Pancreas (tissue), 10 donors: ENCODE measurements at places on chromosomes 1 and 21. TPM values are rescaled to one million over a fixed set of nuclear protein-coding genes. Genes with fewer than 3 reads are reported as not detected.

GRCh38 chr1:78070758-78071157 lies 25.0 kb downstream of the GIPC2 start:
- peaks cover 14% of the 10 kb centered on the region for H3K4me1 ChIP-seq
- H3K4me3 ChIP-seq: no peak overlapping the region
- no peaks in the 10 kb centered on the region for H3K36me3 ChIP-seq
- no peaks in the 10 kb centered on the region for H3K27me3 ChIP-seq
- no peak for DNase-seq
- H3K27ac ChIP-seq: peak overlapping the region; percentile 43

GRCh38 chr1:63804829-63805484 lies 31.1 kb downstream of the ROR1 start:
- H3K4me3 ChIP-seq: no peak overlapping the region
- no peaks in the 10 kb centered on the region for H3K27me3 ChIP-seq
- H3K4me1 ChIP-seq: no peaks in the 10 kb centered on the region
- DNase-seq: no peak
- H3K27ac ChIP-seq: no peak overlapping the region
- no peaks in the 10 kb centered on the region for H3K36me3 ChIP-seq

DNA sequence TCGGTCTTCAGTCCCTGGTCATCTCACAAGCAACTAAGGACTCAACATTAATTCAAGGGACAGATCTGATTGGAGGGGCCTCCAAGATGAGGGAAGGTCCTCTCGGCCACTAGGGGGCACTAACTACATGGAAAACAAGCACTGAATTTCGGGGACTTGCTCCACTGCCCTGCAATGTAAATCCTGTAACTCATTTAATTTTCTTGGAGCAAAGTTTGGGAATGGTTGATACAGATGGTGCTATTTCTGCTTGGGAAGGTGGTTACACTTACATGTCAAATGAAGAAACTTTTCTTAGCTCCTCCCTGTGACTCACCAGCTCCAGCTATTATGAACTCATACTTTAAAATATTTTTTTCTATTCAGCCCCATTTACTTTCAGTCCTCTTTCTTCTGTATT lies 97.4 kb upstream of the KCNJ15 start:
- no peak overlapping the region for H3K4me3 ChIP-seq
- no peaks in the 10 kb centered on the region for H3K27me3 ChIP-seq

DNA sequence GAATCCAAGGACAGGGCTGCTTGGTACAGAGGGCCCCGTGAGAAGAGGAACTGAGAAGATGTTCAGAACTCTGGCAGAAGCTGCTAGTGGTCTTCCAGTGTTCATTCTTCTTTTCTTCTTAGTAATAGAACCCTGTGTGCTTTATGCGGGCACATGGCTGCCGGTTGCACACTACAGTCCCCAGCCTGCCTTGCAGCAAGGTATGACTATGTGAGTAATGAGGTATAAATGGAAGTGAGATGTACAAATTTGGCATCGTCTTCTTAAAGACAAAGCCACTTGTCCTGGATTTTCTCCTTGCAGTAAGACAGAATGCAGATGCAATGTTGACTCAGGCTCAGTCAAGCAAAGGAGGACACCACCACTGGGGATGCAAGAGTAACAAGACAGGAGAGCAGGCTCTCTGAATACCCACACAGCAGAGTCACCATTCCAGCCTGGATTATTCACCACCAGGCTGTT lies 15.0 kb upstream of the ATP1B1 start:
- H3K27me3 ChIP-seq: no peaks in the 10 kb centered on the region
- no peak overlapping the region for H3K27ac ChIP-seq

PTPN14 gene
- total RNA-seq: 16.4 TPM

NEK2 gene
- 0.47 TPM for total RNA-seq

- no peaks in the 10 kb centered on the region for H3K4me1 ChIP-seq
- no peaks in the 10 kb centered on the region for H3K36me3 ChIP-seq
- no peak overlapping the region for H3K4me3 ChIP-seq
Measured at GRCh38 chr1:104636581-104636980, 886.9 kb downstream of the AMY1C start.

RNU1-4 gene
- total RNA-seq: 5,169 TPM

DNA sequence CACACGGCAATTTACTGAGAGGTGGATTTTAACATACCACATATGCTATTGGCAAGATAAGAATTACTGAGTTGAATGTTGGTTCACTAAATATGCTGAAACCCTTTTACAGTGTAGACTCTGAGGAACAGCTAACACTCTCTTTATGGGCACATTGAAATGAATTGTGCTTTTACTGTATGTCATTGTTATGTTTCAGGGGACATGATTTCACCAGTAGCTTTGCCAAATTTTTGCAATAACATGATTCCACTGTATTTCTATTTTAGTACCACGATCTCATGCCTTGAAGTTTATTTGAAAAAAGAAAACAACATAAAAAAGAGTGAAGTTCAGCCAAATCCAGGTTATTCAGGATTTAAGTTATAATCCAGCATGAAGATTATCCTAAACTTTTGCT lies 188.5 kb downstream of the HLX start:
- no peaks in the 10 kb centered on the region for H3K36me3 ChIP-seq
- H3K27ac ChIP-seq: no peak overlapping the region
- H3K27me3 ChIP-seq: no peaks in the 10 kb centered on the region
- no peak overlapping the region for H3K4me3 ChIP-seq
- H3K4me1 ChIP-seq: no peaks in the 10 kb centered on the region

- no peaks in the 10 kb centered on the region for H3K27me3 ChIP-seq
- H3K27ac ChIP-seq: no peak overlapping the region
- no peaks in the 10 kb centered on the region for H3K4me1 ChIP-seq
Measured at GRCh38 chr1:93177991-93178390, 2.2 kb downstream of the TMED5 start.

GRCh38 chr1:173411835-173412742 lies 65.0 kb upstream of the PRDX6 start:
- H3K4me1 ChIP-seq: no peaks in the 10 kb centered on the region
- H3K27ac ChIP-seq: no peak overlapping the region
- H3K36me3 ChIP-seq: no peaks in the 10 kb centered on the region
- no peaks in the 10 kb centered on the region for H3K27me3 ChIP-seq
- no peak overlapping the region for H3K4me3 ChIP-seq

DNA sequence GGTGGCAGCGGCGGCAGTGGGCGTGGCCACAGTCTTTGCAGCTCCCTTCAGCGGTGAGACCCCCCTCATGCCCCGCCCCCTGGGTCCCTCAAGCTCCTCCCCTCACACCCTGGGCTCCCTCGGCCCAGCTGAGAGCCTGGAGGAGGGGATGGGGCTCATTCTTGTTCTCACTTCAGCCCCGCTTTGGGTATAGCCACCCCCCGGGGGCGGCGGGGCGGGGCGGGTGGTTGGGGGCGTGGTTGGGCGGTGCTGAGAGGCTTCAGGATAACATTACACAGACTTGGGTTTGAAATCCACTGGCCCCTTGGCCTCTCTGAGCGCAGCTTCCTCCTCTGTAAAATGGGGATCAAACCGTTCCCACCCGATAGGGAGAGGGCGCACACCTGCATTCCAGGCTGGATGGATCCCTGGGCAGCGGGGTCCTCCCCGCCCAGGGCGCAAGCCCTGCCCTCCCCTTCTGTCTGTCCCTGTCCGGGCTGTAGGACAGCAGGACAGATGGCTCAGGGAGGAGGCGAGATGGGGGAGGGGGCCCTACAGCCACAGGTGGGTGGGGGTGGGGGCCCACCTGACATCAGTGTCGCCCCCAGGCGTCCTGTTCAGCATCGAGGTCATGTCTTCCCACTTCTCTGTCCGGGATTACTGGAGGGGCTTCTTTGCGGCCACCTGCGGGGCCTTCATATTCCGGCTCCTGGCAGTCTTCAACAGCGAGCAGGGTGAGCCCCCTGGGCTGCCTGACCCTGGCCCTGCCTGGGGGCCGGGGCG lies 5.1 kb downstream of the CLCNKA start:
- peak; percentile 27 for DNase-seq
- no peaks in the 10 kb centered on the region for H3K36me3 ChIP-seq
- H3K27ac ChIP-seq: no peak overlapping the region

GRCh38 chr1:47837866-47838561 lies 159.2 kb downstream of the TRABD2B start:
- no peak overlapping the region for H3K4me3 ChIP-seq
- DNase-seq: no peak
- no peaks in the 10 kb centered on the region for H3K4me1 ChIP-seq
- H3K36me3 ChIP-seq: no peaks in the 10 kb centered on the region
- H3K27ac ChIP-seq: no peak overlapping the region

RRP15 gene
- total RNA-seq: 6.8 TPM

DNA sequence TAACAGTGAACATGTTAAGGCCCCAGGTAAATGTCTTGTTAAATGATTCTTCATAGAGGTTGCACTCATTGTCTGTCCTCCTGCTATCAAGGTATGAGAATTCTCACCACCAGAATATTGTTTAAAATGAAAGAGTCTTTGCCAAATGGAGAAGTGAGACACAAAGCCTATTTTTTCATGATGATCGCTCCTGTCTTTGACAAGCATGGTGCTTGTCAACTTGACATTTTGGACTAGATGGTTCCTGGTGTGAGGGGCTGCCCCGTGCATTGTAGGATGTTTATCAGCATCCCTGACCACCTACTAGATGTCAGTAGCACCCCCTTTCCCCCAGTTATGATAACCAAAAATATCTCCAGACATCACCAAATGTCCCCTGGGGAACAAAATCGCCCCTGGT lies 65.6 kb downstream of the MDM4 start:
- no peak overlapping the region for H3K4me3 ChIP-seq
- no peak for DNase-seq
- no peaks in the 10 kb centered on the region for H3K4me1 ChIP-seq
- no peaks in the 10 kb centered on the region for H3K36me3 ChIP-seq
- no peaks in the 10 kb centered on the region for H3K27me3 ChIP-seq

CORT gene
- not detected for total RNA-seq

DNA sequence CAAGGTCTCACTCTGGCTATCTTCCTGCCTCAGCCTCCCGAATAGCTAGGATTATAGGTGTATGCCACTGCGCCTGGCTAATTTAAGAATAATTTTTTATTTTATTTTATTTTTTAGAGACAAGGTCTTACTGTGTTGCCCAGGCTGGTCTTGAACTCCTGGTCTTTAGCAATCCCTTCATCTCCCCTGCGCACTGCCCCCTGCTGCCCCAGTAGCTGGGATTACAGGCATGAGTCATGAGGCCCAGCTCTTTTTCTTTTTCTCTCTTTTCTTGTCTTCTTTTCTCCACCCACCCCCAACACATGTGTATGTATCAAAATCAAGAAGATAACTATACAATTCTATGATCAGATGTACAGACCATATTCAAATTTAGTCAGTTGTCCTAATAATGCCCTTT lies 87.2 kb downstream of the PEX14 start:
- no peak for DNase-seq
- no peaks in the 10 kb centered on the region for H3K36me3 ChIP-seq
- no peak overlapping the region for H3K4me3 ChIP-seq

- no peak overlapping the region for H3K4me3 ChIP-seq
- no peak for DNase-seq
- no peak overlapping the region for H3K27ac ChIP-seq
- H3K36me3 ChIP-seq: no peaks in the 10 kb centered on the region
- H3K4me1 ChIP-seq: peaks cover 10% of the 10 kb centered on the region
Measured at GRCh38 chr1:158122833-158123388, 57.8 kb upstream of the CD1D start.

EXO5 gene
- 1.9 TPM for total RNA-seq

DNA sequence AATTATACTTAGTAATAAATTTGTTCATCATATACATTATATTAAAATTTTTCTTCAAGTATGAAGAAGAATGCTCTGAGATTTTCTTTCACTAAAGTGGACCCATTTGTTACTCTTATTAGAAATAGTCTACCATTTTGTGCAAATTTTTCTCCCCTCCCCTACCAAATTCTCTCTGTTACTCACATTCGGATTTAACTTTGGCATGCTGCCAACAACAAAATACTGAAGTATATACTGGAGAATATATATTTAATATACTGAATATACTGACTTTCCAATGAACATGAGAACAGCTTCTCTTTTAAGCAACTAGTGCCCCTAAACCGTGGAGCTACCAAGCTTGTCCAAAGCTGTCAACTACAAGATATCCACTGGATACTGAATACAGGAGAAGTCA lies 57.2 kb downstream of the CENPF start:
- H3K36me3 ChIP-seq: no peaks in the 10 kb centered on the region
- H3K4me3 ChIP-seq: no peak overlapping the region
- no peak overlapping the region for H3K27ac ChIP-seq
- H3K4me1 ChIP-seq: no peaks in the 10 kb centered on the region

PRDM16 gene
- 11.0 TPM for total RNA-seq

- H3K27ac ChIP-seq: no peak overlapping the region
- H3K27me3 ChIP-seq: no peaks in the 10 kb centered on the region
- no peaks in the 10 kb centered on the region for H3K36me3 ChIP-seq
- no peak for DNase-seq
Measured at GRCh38 chr1:14809191-14809981, 210.9 kb downstream of the KAZN start.

FAM151A gene
- total RNA-seq: not detected

GRCh38 chr1:246138781-246139180 lies 368.3 kb downstream of the SMYD3 start:
- no peak for DNase-seq
- H3K4me3 ChIP-seq: no peak overlapping the region
- H3K27me3 ChIP-seq: no peaks in the 10 kb centered on the region
- no peaks in the 10 kb centered on the region for H3K36me3 ChIP-seq

- no peak for DNase-seq
- H3K4me3 ChIP-seq: no peak overlapping the region
- H3K27me3 ChIP-seq: no peaks in the 10 kb centered on the region
- no peaks in the 10 kb centered on the region for H3K36me3 ChIP-seq
- H3K4me1 ChIP-seq: no peaks in the 10 kb centered on the region
- H3K27ac ChIP-seq: no peak overlapping the region
Measured at GRCh38 chr1:152517237-152517811, 3.0 kb downstream of the CRCT1 start.

- no peaks in the 10 kb centered on the region for H3K27me3 ChIP-seq
- no peak overlapping the region for H3K27ac ChIP-seq
- H3K4me3 ChIP-seq: no peak overlapping the region
- no peak for DNase-seq
Measured at GRCh38 chr1:71167505-71167904, 86.7 kb upstream of the ZRANB2 start.

- no peak for DNase-seq
- H3K27me3 ChIP-seq: no peaks in the 10 kb centered on the region
- H3K27ac ChIP-seq: no peak overlapping the region
- no peaks in the 10 kb centered on the region for H3K36me3 ChIP-seq
- H3K4me1 ChIP-seq: no peaks in the 10 kb centered on the region
- H3K4me3 ChIP-seq: no peak overlapping the region
Measured at GRCh38 chr1:1956101-1956500, 37.0 kb upstream of the TMEM52 start.

GRCh38 chr1:51093581-51093980 lies 8.4 kb upstream of the C1orf185 start:
- H3K27me3 ChIP-seq: no peaks in the 10 kb centered on the region
- H3K27ac ChIP-seq: no peak overlapping the region
- no peaks in the 10 kb centered on the region for H3K4me1 ChIP-seq
- no peak for DNase-seq
- no peaks in the 10 kb centered on the region for H3K36me3 ChIP-seq
- no peak overlapping the region for H3K4me3 ChIP-seq
